ENCODE measurements at places on chromosomes 4 and X.

DNA sequence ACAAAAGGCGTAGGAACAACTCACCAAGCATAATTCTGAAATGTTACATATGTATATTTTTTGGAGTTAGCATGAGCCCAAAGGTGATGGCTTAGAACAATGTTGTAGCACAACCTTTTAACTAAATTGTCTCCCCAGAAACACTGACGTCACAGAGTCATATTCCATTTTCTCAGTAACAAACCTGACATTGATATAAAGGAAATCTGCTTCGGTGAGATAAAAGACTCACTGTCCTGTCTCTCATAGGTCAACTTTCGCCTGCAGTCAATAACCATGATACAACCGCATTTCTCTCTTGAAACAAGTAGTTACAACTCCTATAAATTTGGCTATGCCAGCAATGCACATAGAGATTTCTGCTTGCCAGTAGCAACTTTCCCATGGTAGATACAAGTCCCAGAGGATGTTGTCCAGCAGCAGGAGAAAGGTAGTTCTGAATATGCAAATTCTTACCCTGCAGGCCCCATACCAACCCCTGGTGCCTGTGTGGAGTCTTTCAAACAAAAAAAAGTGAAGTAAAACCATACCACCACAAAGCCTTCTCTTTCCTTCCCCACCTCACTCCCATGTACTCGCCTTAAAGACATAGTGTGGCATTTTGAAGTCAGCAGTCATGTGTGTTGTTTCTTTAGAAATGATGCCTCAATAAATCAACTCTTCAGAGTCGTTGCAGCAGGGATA is 47.9 kb downstream of the MTM1 start:
- no peak for DNase-seq

DNA sequence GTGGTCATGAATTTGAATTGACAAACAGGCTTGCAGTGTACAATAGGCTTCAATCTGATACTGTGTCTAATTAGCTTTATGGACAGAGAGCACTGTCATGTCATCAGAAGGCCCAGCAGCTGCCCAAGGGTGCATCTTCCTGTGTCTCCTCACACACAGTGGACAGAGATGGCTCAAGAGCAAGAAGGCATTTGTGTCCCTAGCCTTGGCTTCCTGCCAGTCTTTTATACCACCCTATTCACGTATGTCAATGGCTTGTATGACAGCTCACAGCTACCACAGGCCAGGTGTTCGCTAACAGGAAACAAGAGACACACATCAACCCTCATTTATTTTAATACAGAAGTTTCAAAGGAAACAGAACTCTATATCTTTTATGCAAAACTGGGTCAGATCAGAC is 874.0 kb upstream of the AGA start:
- DNase-seq: no peak

DNA sequence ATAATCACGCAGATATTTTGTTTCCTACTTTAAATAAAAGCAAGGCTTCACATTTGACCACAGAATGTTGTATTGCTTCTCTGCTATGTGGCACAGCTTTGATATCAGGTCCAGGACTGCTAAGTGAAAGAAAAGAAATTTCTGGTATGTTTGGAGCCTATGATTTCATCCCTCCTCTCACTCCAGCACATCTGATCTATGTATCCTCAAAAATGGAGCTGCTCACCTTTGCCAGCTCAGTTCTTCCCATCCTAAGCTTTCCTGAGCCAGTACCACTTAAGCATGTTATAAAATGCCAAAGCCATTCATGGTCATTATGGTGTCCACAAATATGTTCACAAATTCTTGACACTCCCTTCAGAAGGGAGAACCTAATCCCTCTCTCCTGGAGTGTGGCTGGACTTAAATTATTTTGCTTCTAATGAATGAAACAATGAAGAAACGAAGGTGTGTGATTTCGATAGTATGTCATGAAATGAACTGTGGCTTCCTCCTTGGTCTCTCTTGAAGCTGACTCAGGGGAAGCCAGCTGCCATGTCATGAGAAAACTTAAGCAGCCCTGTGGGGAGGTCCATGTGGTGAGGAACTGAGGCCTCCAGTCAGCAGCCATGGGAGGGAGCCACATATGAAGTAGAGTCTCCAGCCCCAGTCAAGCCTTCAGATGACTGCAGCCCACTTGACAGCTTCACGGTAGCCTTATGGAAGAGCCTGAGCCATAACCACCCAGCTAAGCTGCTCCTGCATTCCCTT is 207.7 kb downstream of the MGST2 start:
- DNase-seq: no peak

GRCh38 chrX:68915778-68916177 is 87.0 kb downstream of the EFNB1 start:
- no peak for DNase-seq

DNA sequence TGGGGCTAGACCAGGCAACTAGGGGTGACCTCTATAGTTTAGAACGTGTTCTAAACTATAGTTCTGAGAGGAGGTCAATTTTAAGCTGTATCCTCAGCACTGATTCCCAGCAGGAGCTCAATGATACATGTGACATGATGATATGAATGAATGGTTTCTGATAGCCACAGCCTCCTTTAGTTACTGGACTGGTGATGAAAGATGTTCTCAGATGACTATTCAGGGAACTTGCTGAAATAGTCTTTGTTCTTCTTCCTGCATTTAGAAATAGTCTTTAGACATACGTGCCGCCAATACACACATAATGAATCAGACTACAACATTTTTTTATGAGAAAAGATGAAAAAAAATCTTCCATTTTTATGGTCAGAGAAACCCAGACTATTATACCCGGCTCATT is 116.3 kb upstream of the TMEM150C start:
- DNase-seq: no peak
